ENCODE measurements at places on chromosomes 12 and 14.

- DNase-seq: no peak
Observed at GRCh38 chr14:72129291-72129690, 197.1 kb downstream of the RGS6 start.

GRCh38 chr12:65462484-65462883 lies 184.0 kb downstream of the MSRB3 start:
- no peak for DNase-seq

DNA sequence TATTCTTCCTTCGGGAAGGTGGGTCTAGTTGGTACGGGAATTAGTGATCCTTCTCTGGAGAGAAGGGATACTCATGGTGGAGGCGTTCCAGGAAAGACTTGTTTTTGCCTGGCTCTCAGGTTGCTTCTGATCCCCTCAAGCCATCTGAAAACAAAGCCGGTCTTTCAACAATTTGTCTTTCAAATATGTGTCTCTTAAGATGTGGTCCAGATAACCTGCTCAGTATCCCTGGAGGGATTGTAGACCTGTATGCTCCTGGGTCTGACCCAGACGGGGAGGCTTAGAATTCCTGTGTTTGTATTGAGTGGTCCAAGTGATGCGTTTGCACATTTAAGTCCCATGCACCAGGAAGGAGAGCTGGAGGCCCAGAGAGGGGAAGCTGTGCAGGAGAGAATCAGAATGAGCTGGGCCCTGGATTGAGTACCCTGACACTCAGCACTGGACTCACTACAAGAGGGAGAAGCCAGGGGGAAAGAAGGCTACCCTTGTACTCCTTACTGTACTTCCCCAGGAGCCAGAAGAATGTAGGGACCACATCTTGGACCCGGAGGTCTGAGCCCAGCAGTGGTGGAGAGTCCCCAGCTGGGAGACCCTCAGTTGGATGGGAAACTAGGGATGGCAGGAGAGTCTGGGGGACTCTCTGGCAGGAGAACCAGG lies 40.4 kb downstream of the ERH start:
- no peak for DNase-seq

DNA sequence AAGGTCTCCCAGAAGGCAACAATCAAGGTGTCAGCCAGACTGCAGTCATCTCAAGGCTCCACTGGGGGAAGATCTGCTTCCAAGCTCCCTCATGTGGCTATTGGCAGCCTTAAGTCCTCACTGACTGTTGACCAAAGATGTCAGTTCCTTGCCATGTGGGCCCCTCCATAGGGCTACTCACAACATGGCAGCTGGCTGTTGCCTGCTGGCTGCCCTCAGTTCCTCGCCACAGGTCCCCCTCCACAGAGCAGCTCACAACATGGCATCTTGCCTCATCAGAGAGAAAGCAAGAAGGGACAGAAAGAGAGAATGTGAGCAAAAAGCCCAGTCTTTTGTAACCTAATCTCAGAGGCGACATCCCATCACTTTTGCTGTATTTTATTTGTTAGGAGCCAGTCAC lies 34.4 kb upstream of the EGLN3 start:
- no peak for DNase-seq

GRCh38 chr12:117350140-117350539 lies 11.3 kb downstream of the NOS1 start:
- no peak for DNase-seq

- no peak for DNase-seq
Observed at GRCh38 chr12:103751600-103751999, 89.4 kb downstream of the NT5DC3 start.

DNA sequence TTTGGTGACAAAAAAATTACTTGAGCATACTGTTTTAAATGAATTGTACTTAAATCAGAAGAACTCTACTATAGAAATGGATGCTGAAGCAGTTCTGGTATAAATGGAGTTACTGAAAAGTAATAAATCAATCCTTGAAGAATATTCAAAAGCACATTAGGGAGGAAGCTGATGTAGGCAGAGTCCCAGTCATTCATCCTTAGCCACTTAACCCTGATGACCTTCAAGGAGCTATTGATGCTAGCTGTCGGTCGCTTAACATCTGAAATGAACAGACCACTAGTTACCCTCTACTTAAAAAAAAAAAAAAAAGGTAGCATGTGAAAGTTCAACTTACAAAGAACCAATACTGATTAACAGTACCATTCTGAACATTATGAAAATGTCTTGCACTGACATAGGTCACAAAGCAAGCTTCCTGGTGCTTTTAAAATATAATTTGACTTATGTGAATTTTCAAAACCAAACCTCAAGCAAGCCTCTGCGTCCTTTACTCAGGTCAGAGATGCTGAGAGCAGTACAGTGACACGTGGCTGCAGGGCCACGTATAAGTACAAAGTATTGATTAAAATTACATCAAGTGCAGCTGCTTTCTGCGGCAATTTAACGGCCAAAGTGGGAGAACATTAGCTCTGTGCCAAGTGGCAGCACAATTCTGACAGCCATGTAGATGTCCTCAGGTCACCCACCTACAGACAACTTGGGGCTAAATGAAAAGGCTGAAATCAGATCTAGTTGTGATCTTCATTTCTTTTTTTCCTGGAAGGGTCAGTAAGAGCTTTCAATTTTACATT lies 18.1 kb downstream of the PPM1H start:
- DNase-seq: no peak
